ENCODE measurements at places on chromosomes 6 and 20.

DNA sequence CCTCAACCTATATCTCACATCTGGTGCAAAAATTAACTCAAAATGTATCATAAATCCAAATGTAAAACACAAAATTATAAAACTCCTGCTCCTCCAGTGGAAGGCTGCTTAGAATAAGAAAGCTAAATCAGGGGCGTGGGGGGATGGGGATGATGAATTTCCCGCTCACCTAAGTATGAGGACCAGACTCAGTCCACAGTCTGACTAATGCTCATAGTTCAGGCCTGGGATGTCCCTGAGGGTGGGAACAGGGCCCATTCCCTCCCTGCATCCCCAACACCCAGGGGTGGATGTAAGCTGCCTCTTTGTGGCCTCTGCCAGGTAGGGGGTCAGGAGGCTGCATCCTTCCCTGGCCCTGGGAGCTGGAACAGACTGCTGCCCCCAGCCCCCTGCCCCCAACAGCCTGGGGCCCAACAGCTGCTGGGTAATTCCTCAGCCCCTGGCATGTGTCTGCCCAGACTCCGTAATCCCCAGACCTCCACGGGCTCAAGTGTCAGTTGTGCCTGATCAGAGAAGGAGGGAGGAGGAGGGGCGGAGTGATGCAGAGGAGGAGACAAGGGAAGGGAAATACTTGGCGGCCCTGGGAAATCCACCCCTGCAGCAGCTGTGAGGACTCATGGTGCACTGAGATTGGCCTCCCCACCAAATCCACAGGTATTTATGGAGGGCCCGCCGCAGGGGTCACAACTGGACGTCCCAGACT, 224.5 kb downstream of the PREX1 start:
- no peak for DNase-seq

DNA sequence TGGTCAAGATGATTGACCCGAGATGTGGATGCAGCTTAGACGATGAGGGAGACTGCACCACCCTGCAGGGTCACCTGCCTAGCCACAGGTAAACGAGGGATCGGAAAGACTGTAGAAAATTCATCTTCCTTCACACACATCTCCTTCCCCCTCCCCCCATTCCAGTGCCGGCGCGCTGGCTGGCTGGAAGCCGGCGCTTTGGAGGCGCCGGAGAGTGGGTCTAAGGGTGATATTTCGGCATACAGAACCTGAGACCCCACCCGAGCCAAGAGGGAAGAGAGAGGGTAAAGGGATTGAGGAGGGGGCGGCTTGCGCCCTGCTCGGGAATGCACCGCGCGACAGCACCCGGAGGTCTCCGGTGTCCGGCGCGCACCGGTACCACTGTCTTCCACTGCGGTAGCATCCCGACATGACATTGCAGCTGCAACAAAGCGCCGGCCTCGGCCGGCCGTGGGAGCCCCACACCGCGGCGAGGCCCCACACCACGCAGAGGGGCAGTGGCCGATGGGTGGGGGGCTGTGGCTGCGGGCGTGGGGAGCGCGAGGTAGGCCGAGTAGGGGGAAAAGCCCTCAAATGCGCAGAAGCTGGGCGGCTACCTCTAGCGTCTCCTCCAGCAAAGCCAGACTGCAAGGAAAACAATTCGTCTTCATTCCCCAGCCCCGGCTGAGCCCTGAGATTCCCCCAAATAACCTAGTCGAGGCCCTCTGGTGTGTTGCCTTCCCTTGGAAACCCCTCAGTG, 984 bp downstream of the TNFRSF21 start:
- no peak for DNase-seq

- DNase-seq = no peak
Observed at GRCh38 chr6:114714836-114715507, 372.1 kb upstream of the HS3ST5 start.

GRCh38 chr20:47489448-47489872, 12.2 kb upstream of the NCOA3 start:
- no peak for DNase-seq

DNA sequence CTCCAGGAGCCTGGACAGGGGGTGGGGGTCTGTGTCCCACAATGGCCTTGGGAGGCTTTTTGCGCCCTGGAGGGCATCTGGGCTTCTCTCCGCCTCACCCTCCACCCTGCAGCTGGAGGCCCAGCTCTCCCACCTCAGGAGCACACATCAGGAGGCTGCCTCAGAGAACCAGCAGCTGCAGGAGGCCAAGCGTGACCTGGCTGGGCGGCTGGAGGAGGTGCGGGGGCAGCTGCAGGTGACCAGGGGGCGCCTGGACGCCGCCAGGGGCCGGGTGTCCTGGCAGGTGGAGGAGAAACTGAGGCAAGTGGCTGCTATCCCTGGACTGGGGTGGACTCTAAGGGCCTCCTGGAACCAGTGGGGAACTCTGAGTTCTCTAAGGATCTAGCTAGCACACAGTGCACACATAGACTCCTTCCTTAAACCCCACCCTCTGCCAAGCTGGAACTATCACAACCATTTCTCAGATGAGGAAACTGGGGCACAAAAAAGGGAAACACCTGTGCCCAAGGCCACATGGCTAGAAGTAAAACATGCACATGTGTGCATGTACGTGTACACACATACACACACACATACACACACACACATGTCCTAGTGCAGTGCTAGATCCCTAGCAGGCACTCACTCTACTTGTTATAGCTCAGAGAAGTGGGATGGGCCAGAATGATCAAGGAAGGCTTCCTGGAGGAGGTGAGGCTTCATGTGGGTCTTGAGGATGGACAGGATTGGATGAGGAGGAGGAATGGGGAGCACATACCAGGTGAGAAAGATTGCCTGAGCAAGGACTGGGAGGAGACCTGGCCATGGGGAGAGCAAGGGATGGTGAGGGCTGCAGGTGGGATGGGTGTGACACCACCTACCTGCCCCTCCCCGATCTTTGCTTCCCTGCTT, 22.9 kb downstream of the RAB44 start:
- DNase-seq = no peak

DNA sequence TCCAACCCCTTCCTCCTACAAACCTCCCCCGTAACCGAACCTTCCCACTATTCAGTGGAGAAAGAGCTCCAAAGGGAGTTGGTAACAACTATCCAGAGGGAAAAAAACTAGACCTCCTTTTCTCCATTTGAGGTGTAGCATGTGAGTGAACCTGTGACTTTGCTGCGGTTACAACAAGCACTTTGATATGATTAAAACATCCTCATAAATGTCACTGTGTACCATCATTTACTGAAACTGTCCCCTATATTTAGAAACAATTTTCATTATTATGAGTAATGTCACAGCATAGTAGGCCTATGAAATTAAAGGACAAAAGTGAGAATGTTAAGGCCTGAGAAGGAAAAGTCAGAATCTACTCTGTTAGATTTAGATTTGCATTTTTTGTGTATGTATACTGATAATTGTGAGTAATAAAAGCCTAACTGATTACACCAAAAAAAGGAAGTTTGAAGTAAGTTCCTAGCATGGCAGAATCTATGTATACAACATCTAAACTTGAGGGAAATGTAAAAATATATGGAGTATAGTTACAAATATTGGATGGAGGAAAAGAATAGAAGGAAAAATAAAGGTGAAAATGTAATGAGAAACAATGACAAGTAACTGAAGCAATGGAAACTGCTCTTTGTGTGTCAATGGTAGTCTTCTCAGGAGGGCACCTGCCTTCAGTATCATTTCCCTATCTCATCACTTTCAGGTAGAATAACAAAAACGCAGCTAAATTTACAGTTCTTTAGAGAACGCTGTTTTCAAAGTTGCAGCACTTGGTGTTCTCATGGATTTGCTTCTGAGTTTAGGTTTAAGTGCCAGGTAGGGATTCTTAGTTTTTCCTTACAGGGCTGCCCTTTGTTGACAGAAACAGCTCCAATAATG, 145.9 kb downstream of the IMPG1 start:
- no peak for DNase-seq

Measured in AG04450 (cell line).